ENCODE measurements at places on chromosomes 5 and 9.

DNA sequence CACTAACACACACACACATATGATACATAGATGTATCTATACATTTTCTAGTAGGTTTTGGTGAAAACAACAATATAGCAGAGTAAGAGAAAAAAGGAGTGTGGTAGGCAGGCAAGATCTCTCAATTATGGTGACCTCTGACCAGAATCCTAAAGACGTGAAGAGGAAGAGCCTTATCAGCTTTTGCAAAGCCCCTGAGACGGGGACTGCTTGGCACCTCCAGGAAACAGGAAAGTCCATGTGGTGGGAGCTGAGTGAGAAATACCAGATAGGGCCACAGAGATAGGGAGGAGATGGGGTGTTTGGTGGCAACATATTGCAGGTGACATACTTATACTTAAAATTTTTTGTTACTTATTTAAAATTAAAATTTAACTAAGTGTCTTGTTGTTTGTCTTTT is 39.9 kb upstream of the CTXN3 start:
- DNase-seq, result no peak

DNA sequence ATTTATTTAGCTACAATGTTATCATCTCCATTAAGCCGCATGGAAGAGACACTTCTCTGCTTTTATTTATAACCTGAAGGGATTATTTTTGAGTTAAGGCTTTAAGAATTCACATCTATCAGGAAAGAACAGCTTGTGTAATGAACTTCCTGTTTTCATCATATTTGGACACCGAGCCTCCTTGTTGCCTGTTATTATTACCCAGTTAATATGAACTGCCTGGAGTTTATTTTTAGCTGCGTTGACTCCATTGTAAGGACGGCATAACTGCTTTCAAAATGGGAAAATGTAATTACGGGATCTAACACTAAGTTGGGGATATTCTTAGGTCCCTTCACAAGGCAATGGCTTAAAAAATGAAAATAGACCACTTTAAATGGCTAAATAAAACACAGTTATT is 89.0 kb upstream of the NR4A3 start:
- no peak for DNase-seq

DNA sequence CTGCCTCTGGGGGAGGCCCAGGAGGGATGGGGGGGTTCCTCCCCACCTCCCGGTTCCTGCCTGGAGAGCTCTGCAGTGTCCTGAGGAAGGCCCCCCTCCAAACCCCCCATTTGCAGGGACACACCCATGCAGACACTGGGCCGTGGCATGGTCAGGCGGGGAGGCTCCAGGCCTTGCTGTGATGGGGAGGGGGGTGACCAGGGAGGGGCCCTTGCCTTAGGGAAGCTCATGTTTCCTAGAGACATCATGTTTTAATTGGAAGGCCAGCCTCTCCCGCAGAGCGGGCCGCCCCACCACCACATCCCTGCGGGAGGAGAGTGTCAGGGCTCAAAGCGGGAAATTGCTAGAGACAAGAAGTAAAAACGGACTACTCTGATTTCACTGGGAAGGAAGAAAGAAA is 12.0 kb downstream of the PRRX2 start:
- no peak for DNase-seq

DNA sequence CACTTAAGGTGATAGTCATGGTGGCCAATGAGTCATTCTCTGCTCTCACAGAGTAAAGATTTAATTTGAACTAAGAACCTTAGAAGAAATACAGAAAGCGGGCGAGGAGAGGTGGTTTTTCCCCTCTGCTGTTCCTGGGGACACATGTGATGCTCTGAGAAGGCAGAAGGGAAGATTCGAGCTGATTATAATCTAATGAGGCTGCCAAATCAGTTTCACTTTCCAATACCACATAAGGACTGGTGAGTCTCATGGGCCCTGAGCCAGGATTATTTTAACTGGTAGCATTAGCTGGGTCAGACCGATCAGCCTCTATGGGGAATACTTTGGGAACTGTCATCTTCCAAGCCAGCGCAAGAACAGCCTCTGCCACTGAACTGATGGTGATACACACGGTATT is 116.5 kb downstream of the SLC1A3 start:
- no peak for DNase-seq

DNA sequence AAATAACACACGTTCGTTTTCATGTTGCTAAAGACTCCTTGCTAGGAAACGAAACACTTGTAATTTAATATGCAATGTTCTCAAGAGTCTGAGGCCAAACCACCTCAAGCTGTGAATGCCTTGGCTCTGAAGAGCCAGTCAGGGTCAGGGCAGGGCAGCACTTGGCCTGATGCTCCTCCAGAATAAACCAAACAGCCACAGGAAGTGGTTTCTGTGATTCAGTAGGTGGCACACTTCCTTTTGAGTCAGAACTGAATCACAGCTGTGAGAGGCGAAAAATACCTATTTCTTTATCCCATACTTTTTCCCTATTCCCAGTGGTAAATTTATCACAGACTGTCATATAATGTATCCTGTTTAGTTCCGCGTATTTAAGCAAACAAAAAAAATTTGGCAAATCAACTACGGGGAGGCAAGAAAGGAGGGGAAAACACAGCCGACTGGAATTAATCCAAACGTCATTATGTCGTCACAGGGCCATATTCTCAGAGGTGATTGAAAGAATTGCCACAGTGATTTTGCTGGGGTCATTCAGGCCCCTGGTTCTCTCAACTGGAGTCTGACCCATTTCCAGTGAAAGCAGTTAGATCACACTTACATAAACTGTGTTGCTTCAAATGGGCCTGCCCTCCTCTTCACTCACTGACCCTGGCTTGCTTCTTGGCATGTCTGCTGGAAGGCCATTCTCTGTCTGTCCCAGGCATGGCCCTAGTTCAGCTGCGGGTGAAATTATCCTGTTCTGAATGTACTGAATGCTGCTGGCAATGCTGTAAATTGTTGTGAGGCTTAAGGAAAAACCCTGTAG is 71.2 kb downstream of the ARRDC3 start:
- peak; percentile 99 for DNase-seq

DNA sequence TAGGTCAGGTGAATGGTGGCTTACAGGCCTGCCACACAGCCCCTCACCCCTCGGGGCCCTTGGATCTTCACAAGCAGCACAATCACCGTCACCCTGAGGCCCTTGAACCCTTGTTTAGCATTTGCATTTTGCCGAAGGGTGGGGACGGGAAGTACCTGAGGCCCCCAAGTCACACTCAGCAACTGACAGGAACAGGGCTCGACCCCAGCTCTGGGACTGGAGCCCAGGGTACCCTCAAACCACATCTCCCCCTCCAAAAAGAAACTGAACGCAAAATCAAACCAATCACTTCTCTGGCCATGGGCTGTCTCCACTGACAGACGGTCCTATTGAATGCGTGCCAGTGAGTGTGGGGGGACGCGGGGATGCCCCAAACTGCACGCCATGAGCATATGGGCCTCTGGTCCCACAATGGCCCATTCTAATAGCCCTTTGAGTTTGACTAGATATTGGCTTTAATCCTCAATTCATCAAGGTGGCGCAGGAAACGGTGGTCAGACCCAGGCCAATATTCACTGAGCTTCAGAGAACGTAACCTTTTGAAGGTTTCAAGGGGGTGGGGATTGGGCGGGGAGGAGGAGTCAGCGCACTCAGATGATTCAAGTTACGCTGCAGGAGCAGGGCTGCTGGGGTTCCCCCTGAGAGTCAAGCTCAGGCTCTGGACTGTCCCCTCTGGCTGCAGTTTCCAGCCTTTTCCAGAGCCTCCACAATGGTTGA is 176.0 kb downstream of the DAB2IP start:
- DNase-seq, result no peak

- no peak for DNase-seq
Observed at GRCh38 chr9:20353524-20353923, 268.8 kb downstream of the MLLT3 start.

- DNase-seq, result no peak
Observed at GRCh38 chr5:50969151-50970031, 303.0 kb downstream of the PARP8 start.

DNA sequence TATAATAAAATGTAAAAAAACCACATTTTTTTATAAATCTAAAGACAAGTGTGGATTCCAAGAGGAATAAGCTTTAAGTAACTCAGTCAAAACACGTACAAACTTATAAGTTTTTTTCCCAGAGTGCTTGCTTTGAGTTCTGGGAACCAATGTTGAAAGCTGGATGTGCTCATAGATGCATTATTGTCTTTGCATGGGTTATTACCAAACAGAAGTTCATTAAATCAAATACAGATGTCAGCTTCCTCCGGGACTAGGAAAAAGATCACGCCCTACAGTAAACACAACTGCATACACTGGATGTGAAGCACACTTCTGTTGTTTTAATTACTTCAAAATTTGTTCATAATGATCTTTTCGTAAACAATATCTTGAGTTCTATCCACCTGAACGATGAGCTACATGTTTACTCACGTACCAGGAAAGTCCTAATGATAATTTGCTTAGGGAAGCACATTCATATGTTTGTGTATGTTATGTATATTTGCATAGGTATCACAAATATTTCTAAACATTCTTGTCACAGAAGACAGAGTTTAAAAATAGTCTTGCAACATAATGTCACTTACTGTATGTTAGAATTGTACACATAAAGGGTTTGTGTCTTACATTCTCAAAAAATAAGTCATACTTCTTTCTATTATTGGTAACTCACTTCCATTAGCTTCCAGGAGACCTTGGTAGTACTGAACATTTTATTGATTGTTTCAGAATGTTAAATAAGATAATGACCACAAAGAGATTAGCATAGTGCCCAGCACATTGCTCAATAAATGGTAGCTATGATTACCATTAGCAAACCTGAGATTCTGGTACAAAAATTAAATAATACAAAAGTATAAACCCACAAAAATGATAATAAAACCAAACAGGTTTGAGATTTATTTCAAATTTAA is 427.4 kb downstream of the CETN3 start:
- no peak for DNase-seq

GRCh38 chr5:33048315-33048714 is 337.2 kb downstream of the NPR3 start:
- DNase-seq, result no peak

- DNase-seq, result no peak
Observed at GRCh38 chr5:3121813-3122212, 370.3 kb upstream of the IRX2 start.

- DNase-seq, result no peak
Observed at GRCh38 chr9:87872079-87872624, 10.5 kb upstream of the SPATA31E1 start.

DNA sequence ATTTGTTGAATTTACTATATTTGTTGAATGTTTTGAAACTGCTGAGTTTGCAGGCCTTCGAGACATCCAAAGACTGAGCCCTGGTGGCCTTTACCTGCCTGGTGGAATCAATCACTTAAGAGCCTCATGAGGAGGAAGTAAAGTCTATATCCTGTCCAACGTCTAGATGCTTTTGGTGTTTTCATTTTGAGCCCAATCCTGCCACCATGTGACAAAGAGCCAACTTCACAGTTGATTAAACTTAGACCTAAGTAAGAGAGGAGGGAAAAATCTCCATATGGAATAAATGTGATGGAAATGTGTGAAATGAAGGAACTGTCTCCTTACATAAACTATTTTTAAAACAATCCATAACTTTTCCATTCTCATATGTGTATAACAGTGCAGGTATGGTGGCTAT is 220.1 kb downstream of the PRR16 start:
- DNase-seq, result no peak

DNA sequence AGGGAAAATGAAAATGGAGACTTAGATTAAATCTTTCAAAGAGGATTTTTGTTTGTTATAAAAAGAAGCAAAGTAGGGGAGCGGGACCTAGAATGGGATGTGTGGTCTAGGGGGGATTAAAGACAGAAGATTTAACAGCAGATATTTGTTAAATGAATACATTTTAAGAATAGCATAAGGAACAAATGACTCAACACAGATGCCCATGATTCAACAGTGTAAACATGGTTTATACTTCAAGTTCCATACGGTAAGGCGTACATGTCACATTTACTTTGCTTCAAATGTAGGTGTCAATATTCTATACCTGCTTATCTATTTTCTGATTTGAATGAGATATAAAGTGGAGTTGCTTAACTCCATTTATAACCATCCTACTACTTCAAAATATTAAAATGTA is 1.5 kb downstream of the TICAM2 start:
- no peak for DNase-seq
